ENCODE measurements at places on chromosomes 16 and 17.

- peak; percentile 84 for DNase-seq
Observed at GRCh38 chr17:57782647-57783337, 37.7 kb upstream of the CCDC182 start.

DNA sequence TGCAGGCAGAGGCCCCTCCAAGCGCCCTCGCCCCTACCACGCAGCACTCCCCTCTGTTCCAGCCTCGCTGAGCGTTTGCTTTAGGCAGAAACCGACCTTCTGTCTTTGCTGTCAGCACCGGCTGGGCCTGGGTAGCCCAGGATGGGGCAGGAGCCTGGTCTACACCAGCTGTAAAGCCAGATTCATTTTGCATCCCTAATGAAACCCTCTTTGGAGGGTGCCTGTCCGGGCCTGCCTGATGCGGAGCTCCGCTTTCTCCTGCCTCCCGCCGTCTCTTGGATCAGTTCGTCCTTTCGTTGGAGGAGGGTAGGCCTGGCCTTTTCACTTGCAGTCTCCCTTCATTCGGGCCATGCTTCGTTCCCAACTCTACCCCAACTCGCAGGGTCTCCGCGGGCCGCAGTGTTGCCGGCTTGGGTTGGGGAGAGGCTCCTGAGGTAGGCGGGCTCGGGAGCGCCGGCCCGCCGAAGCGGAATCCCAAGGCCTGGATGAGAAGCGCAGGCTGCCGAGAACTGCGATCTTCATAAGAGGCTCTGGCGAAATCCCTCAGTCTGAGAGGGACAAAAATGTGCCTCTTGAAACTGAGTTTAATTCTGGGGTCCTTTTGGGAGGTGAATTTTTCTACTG, 4.8 kb upstream of the HOXB8 start:
- no peak for DNase-seq

- peak; percentile 59 for DNase-seq
Observed at GRCh38 chr16:19223235-19224170, 55.5 kb downstream of the SYT17 start.

GRCh38 chr17:9519583-9520272, 55.9 kb downstream of the STX8 start:
- no peak for DNase-seq

DNA sequence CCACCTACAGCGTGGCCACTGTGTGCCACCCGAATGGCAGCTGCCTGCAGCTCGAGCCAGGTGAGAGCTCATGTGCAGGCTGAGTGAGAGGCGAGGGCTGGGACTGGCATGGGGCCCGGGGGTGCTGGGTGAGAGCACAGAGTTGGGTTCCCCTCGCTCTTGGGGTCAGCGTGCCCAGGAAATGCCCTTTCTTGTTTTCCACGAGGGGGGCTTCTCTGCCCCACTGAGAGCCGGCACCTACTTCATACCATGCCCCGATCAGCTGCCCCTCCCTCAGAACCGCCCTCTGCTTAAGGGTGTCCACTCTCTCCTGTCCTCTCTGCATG, 10.1 kb downstream of the ACE start:
- no peak for DNase-seq

DNA sequence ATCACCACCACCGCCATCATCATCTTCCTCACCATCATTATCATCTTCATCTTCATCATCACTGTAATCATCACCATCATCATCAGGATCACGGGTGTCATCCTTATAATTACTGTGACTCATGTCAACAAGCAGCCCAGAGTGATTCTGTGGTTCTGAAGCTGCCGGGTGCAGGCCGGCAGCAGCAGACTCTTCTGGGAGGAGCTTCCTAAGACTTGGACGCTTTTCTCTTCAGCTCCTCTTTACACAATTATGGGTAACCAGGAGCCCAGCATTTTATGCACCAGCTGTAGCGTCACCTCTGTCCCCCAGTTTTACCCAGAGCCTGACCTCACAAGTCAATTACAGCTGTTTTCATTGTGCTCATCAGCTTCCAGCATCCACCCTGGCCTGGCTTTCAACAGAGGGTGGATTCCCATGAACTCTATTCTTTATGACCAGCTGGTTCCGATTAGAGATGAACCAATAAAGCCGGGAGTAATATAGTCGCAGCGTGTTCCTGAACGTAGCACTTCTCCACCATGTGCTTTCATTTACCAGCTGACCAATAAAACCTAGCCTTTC, 275.8 kb downstream of the FOXL1 start:
- DNase-seq = no peak

DNA sequence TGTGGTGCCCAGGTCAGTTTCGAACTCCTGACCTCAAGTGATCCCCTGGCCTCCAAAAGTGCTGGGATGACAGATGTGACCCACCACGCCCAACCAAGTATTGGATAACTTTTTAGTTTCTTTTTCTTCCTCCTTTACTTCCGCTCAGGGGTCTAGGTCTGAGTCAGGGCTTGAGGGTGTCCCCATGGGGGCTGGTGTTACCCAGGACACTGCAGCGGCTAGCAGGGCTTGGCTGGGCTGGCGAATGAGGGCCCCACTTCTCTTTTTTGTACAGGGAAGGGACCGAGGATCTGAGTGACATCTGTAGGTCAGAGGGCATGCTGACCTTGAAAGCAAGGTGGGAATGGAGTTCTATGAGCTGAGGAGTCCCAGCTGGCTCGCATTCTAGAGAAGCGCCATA, 24.9 kb downstream of the RAB11FIP3 start:
- no peak for DNase-seq

GRCh38 chr17:18187226-18187625, 3.6 kb downstream of the ALKBH5 start:
- no peak for DNase-seq

- DNase-seq = no peak
Observed at GRCh38 chr16:57304169-57305061, 19.9 kb upstream of the PLLP start.

GRCh38 chr16:75789237-75789636, 62.9 kb upstream of the CPHXL start:
- DNase-seq = no peak

GRCh38 chr17:58275417-58275816, 5.3 kb downstream of the MPO start:
- DNase-seq = no peak

DNA sequence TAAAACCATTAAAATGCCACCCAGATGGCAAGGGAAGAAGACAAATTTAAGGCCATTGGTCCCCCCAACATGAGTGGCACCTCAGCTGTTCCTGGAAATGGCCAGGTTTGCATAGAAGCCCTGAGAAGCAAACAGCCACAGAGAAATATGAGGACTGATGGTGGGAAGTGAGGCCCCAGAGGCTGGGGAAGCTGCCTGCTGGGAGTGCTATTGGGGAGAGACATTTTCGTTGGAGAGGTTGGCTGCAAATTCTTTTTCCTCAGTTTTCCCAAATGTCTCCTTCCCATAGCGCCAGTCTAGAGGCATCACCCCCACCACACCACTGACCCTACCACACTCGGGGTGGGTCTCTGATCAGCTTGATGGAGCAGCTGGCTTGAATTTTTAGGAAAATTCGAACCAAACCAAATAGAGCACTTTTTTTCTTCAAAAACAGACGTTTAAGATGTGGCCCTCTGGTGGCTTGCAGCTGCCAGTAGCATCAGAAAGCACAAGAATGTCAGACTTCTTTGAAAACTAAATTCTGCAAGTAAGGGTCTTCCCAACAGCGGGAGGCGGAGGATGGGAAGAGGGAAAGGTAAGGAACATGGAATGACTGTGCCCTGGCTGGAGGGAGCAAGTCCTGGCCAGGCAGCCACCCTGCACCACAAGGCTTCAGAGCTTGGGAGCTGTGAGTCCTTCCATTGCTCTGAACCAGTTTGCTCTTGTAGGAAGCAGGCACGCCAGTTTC, 13.2 kb upstream of the SLC12A3 start:
- no peak for DNase-seq

DNA sequence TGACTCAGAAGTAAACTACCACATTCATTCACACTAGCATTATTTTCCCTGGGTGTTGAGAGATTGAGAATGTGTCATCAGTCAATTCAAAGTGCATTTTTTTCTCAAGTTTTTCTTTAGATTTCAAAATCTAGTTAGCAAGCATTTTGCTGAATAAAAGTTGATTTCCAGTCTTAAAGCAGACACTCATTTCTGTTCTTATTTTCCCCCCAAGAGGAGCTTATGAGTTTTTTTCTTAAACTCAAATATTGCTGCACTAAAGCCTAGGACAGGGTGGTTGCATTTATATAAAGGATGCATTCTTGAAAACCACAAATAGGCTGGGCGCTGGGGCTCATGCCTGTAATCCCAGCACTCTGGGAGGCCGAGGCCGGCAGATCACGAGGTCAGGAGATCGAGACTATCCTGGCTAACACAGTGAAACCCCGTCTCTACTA, 15.3 kb downstream of the CDH3 start:
- DNase-seq = no peak

GRCh38 chr17:43372273-43372911, 26.4 kb upstream of the ARL4D start:
- DNase-seq = no peak

GRCh38 chr17:72788950-72789585, 303.4 kb downstream of the SLC39A11 start:
- DNase-seq = no peak

DNA sequence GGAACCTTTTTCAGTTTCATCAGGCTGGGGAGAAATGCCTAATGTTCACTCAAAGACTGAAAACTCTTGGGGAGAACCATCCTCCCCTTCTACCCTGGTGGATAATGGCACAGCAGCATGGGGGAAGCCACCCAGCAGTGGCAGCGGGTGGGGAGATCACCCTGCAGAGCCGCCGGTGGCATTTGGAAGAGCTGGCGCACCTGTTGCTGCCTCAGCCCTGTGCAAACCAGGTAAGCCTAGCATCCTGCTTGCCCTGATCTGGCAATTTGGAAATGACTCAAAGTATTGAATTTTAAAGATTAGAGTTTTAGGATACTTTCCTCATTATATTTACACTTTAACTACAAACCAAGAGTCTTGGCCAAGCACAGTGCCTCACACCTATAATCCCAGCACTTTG, 63.8 kb downstream of the TMC6 start:
- no peak for DNase-seq

DNA sequence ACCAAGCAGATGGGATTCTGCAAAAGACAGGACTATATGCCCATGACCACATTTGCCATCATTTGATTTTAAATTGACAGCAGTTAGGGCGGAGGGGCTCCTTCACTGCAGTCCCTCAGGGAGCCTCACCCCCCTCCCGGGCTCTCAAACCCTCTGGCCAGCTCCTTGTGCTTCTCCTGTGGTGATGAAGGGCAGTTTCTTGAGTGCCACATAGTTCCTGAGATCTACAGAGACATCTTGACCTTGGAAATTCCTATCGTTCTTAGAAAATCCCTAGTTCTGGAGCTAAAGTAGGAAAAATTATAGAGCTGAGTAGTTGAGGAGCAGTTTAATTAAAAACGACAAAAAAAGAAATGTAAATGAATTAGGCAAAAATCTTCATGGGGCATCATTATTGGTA, 231.5 kb downstream of the CCDC182 start:
- DNase-seq = no peak

GRCh38 chr17:57948555-57949420, 6.4 kb downstream of the CUEDC1 start:
- no peak for DNase-seq

DNA sequence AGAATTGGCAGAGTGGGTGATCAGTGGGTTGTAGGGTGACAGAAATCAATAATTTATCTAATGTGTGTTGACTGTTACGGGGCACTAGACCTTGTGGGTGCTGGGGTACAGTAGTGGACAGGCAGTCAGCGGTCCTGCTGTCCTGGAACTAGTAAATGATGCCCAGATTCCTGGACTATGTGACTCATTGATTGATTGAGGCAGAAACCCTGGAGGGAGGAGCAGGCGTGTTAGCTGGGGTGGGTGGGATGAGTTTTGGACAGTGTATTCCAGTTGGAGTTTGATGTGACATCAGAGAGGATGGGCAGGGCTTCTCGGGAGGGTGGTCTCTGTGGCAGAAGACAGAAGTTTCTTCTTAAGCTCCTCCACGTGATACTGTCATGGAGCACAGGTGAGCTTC, 24.4 kb downstream of the PRMT7 start:
- no peak for DNase-seq

- DNase-seq = no peak
Observed at GRCh38 chr16:84847564-84848355, 28.0 kb downstream of the CRISPLD2 start.

Data from WERI-Rb-1 (cell line).